ENCODE measurements at places on chromosomes 13 and 19.

DNA sequence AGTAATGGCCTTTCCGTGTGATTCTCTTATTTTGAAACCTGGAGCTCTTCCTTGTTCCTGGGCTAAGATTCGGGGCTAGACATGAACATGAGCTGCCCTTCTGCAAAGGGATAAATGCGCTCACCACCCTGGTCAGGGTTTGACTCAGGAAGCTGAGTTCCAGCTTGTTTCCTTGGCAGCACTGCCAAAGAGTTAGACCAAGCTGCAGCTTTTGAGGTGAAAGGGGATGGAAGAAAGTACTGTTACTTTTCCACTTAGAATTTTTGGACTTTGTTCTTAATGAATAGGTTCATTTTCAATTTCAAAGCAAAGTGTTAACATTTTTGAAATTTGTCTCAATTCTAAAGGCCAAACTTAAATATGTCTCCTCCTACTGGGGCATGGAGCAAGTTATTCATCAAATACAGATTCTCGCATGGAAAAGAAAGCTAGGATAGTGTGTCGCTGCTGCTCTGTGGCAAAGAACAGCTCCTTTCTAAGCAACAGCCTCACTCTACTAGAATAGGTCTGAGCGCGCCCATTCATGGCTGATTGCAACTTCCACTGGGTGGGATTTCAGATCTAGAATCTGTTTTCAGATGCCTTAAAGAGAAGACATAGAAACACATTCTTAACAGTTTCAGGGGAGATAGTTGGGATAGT lies 2.2 kb downstream of the RGCC start:
- DNase-seq, result no peak

DNA sequence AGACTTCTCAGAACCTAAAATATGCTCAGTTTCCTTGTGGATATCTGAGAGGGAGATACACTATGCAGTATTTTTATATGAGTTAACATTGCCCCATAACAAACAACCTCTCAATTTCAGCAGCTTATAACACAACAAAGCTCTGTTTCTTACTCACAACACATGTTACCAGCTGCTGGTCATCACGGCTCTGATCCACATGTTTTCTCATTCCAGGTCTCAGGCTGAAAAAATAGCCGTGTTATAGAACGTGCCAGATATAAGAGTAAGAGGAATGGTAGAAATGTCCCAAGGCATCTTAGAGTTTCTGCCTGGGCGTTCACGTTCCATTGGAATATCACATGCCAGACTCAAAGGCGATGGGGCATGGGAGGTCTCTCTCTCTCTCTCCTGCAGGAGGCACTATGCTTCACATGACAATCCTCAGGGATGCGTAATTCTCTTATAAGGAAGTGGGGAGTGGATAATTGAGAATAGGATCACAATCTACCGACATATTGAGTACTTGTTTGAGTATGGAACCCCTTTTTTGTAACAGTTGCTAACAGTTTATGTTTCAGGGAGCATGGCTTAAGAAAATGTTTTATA lies 246.6 kb downstream of the NHLRC3 start:
- no peak for DNase-seq

DNA sequence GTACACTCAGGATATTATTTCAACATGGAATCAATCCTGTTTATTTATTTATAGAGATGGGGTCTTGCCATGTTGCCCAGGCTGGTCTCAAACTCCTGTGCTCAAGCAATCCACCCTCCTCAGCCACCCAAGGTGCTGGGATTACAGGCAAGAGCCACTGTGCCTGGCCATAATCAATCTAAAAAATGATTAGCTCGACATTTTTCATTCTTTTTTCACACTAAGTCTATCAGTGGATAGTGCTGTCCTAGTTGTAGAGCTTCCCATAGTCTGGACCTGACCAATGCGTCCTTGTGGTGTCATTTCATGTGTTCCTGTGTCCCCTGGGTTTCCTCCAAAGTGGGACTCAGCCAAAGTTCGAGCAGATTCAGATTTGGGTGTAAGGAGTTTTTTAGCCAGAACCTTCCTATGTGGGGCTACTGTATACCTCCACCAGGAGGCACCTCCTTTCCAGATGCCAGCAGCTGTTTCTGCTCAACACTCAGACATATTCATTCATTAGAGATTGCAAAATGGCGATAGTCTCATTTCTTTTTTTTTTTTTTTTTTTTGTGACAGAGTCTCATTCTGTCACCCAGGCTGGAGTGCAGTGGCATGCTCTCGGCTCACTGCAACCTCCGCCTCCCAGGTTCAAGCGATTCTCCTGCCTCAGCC lies 61.1 kb downstream of the MAP4K1 start:
- DNase-seq, result no peak

GRCh38 chr13:65744836-65745235 lies 1485.3 kb downstream of the PCDH9 start:
- DNase-seq, result no peak

DNA sequence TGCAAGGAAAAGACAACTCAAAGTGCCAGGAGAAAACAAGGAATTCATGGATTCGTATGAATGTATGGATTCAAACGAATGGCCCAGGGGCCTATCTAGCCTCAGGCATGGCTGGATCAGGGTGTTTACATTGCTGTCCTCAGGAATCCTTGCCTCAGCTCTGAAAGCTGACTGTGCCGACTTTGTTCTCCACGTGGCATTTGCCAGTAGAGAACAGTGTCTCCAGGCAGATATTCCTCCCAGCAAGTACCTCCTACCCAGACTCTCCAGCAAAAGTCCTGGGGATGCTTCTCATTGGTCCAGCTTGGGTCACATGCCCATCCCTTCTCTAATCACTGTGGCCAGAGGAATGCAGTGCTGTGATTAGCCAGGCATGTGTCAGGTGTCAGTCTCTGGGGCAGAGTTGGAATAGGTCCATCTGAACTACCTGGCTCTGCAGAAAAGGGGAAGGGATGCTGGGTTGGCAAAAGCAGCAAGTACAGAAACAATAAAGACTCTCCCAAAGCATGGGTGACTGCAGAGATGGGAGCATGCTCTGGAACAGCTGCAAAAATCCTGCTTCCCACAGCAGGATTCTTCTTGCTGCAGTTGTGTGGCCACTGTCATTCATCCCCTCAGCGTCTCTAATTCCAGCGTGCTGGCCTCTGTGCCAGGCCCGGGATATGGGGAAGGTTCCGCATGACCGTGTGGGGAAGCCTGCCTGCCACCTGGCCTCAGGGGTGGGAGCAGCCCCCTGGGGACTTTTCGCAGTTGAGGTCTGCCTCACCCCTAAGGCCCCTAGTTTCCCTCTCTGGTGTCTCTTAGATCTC lies 30.0 kb downstream of the CCNE1 start:
- no peak for DNase-seq

DNA sequence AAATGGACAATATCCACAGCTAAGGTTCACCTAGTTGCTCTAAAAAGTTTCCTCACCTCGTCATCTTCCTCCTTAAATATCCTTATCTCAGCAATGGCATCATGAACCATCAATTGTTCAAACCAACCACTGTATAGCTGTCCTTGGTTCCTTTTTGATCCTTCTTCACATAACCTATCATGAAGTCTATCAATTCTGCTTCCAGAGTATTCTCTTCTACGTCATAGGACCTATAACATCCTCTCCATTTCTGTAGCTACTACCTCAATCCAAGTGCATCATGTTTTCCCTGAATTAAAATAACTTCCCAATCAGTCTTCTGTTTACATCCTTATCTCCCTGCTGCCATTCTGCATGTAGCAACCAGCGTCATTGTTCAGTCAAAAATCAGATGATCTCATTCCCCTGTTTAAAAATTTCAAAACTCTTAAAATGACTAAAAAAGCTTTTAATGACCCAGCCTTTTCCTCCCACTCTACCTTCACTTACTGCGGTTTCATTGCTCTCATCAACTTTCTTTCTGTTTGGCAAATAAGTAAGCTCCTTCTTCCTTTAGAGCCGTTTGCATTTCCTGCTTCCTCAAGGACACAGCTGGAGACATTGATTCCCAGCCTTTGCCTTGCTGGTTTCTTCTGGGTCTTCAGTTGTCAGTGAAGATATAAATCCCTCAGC lies 223.9 kb upstream of the MIR17HG start:
- DNase-seq, result no peak

GRCh38 chr19:924553-925086 lies 1.2 kb upstream of the ARID3A start:
- no peak for DNase-seq

DNA sequence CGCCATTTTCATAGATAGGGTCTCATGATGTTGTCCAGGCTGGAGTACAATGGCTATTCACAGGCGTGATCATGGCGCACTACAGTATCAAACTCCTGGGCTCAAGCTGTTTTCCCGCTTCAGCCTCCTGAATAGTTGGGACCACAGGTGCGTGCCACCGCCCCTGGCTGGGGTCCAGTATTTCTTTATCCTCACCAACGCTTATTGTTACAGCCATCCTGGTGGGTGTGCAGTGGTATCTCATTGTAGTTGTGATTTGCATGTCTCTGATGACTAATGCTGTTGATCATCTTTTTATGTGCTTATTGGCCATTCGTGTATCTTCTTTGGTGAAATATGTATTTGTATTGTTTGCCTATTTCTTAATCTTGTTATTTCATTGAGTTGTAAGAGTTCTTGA lies 49.0 kb downstream of the SIPA1L3 start:
- DNase-seq, result no peak

DNA sequence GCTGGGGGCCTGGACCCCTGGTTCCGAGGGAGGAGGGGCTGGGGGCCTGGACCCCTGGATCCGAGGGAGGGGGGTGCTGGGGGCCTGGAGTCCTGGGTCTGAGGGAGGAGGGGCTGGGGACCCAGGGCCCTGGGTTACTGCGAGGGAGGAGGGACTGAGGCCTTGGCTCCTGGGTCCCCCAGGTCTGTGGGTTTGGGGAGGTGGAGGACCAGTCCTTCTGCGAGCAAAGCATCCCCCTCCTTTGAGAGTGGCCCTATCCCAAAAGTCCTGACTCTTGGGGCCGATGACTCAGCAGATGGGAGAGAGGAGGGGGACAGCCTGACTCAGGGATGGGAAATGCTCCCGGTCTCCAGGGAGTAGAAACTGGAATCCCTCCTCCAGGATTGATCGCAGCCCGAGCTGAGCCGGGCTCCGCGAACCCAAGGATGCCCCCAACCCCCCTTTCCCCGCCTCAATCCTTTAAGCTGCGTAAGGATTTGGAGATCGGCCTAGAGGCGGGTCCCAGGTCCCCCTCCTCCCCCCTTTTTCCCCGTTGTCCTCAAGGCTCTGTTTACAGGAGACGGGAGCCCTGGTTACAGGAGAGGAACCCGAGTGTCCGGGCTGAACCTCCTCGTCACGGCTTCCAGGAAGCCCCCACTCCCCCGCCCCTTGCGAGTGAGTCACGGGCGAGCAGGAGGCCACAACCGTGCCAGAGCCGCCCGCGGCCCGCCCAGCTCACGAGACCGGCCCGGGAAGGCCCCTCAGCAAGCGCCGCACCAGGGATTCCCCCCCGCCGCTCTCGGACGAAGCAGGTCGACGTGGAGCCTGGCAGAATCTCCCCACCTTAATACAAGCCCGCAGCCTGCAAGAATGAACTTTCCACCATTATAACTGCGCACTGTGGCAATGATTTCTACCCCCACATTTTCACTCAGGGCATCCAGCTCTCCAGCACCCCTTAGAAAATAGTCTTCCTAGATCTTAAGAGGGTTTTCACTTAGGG lies 3.0 kb upstream of the ZFP36 start:
- DNase-seq, result peak; percentile 82

DNA sequence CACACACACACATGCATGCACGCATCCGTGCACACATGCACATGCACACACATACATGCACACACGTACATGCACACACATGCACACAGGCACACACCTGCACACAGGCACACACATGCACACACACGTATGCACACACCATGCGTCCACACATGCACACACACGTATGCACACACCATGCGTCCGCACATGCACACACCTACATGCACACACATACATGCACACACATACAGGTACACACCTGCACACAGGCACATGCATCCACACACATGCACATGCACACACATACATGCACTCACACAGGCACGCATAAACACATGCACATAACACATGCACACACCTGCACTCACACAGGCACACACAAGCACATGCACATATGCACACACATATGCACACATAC lies 112.1 kb downstream of the DPF1 start:
- DNase-seq, result no peak

GRCh38 chr13:104586051-104586746 lies 1520.0 kb upstream of the SLC10A2 start:
- DNase-seq, result no peak

DNA sequence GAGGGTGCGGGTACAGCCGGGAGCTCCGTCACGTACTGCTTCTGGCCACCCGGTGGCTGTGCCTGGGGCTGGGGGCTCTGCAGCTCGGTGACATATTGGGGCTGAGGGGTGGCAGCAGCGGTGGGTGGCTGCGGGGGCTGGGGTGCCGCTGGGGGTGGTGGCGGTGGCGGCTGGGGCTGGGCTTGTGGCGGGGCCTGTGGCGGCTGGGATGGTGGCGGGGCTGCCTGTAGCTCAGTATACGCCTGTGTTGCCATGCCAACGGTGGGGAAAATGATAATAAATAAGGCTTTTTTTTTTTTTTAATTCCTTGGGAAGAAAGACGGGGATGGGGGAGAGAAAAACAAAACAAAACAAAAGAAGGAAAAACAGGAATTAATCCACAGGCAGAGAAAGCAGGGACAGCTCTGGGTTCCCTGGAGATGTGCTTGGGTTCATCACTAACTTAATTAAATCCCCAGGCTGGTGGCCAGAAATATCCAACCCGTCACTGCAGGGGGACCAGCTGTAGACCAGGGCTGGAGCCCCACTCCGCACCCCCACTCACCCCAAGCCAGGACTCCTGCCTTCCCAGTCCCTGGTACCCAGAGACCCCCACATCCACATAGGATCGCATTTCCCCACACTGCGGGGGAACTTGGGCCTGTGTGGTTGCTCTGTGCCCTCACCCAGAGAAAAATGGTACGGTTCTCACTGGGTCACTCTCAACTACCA lies 12.4 kb downstream of the RFX1 start:
- no peak for DNase-seq

DNA sequence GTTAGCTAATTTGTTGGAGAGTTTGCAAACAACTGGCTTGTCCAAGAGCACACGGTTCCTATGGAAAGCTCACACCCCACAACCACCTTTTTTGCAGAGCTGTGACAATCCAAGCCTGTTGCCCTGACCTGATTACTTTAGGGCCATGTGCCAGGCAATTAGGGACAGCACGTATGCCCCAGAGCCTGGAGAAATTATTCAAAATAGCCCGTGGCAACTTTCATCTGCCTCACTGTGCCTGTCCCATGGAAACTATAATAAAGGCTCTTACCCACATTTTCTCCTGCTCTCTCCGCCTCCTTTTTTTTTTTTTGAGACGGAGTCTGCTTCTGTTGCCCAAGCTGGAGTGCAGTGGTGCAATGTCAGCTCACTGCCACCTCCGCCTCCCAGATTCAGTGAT lies 18.6 kb upstream of the FBN3 start:
- DNase-seq, result no peak

GRCh38 chr19:33456845-33457220 lies 64.8 kb downstream of the PEPD start:
- no peak for DNase-seq

All from left renal cortex interstitium (tissue), 4 donors.